Cardiac muscle cell (in vitro differentiated cells and primary cell): ENCODE measurements at places on chromosomes 4 and X. TPM values are rescaled to one million over a fixed set of nuclear protein-coding genes. Genes with fewer than 3 reads are reported as not detected.

The CITED1 gene
- total RNA-seq: 1.1 and 2.2 TPM in 2 replicates

The SOWAHB gene
- total RNA-seq: 0.27 and 0.28 TPM in 2 replicates

The FRAS1 gene
- total RNA-seq: 13.8 and 20.4 TPM in 2 replicates

The PTPN13 gene
- 29.2 and 38.2 TPM in 2 replicates for total RNA-seq

The RAB41 gene
- total RNA-seq: not detected in 2 replicates

The CYBB gene
- total RNA-seq: 0.42 and 0.60 TPM in 2 replicates

The FHL1 gene
- total RNA-seq: 27.1 and 38.9 TPM in 2 replicates

The PDGFC gene
- total RNA-seq: 5.5 and 18.2 TPM in 2 replicates

DNA sequence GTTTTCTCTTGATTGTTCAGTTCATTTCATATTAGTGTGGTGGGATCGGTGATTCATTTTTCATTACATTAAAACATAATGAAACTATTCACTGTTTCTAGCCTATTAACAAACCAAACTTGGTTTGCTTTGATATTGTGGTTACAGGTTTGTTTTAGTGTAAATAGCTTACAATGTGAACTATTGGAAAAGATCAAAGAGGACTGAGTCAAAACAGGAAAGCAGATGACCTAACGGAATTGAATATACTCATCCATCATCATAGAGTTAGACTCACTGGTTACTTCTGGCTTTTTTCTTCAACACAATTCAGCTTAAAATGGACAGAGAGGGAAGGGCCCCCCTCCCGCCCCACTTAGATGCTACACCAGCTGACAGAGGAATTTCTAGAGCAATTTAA lies 616.2 kb upstream of the AADAT start:
- no peaks in the 10 kb centered on the region for H3K36me3 ChIP-seq
- no peaks in the 10 kb centered on the region for H3K27me3 ChIP-seq
- DNase-seq: no peak
- H3K4me1 ChIP-seq: no peaks in the 10 kb centered on the region
- no peak overlapping the region for H3K27ac ChIP-seq

DNA sequence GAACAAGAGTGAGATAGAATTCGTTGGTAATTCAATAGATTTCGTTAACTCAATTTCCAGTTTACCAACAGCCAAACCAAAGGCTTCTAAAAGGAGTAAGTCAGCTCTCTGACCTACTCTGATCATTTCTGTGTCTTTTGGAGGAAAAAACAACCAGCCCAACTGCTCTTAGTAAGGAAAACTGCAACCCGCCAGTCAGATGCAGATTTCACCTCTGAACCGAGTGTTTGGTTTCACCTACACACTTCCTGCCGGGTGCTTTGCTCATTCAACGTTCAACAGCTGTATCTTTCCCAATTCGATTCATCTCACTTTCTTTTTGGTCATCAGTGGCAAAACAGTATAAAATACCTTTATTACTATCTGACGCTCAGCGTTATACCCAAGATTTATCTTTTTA lies 24.5 kb downstream of the TMSB4X start:
- no peak overlapping the region for H3K4me3 ChIP-seq
- H3K27me3 ChIP-seq: no peaks in the 10 kb centered on the region
- no peak overlapping the region for H3K27ac ChIP-seq
- DNase-seq: no peak

DNA sequence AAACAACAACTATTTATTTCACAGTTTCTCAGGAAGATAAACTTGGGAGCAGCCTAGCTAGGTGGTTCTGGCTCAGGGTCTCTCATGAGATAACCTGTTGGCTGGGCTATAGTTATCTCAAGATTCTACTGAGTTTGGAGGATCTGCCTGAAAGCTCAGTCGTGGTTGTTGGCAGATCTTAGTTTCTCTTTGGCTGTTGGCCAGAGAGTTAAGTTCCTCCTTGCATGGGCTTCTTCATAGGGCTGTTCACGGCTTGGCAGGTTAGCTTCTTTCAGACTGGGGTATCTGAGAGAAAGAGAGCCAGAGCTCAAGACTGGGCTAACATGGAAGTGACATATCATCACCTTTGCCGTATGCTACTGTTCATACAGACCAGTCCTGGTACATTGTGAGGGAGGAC lies 28.7 kb downstream of the SEC24B start:
- H3K4me1 ChIP-seq: peaks cover 7% of the 10 kb centered on the region
- peaks cover 25% of the 10 kb centered on the region for H3K36me3 ChIP-seq
- no peak overlapping the region for H3K27ac ChIP-seq
- peak; percentile 35 for DNase-seq
- no peaks in the 10 kb centered on the region for H3K27me3 ChIP-seq

- H3K27me3 ChIP-seq: no peaks in the 10 kb centered on the region
- H3K27ac ChIP-seq: no peak overlapping the region
- no peak for DNase-seq
- H3K4me3 ChIP-seq: no peak overlapping the region
- H3K4me1 ChIP-seq: no peaks in the 10 kb centered on the region
- H3K36me3 ChIP-seq: no peaks in the 10 kb centered on the region
Observed at GRCh38 chr4:31236020-31236638, 516.0 kb downstream of the PCDH7 start.

DNA sequence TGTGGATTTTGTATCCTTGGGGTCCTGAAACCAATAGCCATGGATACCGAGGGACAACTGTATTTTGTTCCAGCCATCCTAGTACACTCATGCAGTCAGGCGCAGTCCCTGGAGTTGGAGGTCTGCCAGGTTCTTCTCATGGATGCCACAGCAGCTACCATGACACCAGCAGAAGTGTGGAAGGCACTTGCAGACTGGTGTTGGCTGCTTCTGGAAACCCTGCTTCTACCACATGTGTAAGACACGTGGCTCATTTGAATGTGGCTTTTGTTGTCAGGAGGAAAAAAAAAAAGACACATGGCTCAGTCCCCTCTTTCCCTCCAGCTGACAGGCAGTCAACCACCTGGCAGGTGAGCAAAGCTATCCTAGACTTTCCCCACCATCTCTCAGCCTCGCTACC lies 19.4 kb downstream of the DRD5 start:
- H3K27ac ChIP-seq: no peak overlapping the region
- H3K27me3 ChIP-seq: no peaks in the 10 kb centered on the region

- H3K4me3 ChIP-seq: no peak overlapping the region
- no peaks in the 10 kb centered on the region for H3K27me3 ChIP-seq
- no peaks in the 10 kb centered on the region for H3K36me3 ChIP-seq
Observed at GRCh38 chr4:168562041-168562571, 65.3 kb downstream of the PALLD start.

DNA sequence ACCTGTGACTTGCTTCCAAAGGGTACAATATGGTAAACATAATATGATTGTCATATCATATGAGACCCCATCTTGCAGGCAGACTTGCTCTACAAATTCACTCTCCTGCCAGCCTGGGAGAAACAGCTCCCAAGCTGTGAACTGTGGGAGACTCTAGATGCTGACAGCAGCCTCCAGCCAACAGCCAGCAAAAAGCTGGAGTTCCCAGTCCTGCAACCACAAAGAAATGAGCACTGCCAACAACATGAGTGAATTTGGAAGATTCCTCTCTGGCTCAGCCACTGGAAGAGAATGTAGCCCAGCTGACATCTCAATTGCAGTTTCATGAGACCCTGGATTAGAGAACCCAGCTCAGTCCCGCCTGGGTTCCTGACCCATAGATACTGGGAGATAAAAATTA lies 145.4 kb downstream of the QDPR start:
- H3K27ac ChIP-seq: no peak overlapping the region
- H3K4me1 ChIP-seq: no peaks in the 10 kb centered on the region
- H3K36me3 ChIP-seq: no peaks in the 10 kb centered on the region
- no peaks in the 10 kb centered on the region for H3K27me3 ChIP-seq

DNA sequence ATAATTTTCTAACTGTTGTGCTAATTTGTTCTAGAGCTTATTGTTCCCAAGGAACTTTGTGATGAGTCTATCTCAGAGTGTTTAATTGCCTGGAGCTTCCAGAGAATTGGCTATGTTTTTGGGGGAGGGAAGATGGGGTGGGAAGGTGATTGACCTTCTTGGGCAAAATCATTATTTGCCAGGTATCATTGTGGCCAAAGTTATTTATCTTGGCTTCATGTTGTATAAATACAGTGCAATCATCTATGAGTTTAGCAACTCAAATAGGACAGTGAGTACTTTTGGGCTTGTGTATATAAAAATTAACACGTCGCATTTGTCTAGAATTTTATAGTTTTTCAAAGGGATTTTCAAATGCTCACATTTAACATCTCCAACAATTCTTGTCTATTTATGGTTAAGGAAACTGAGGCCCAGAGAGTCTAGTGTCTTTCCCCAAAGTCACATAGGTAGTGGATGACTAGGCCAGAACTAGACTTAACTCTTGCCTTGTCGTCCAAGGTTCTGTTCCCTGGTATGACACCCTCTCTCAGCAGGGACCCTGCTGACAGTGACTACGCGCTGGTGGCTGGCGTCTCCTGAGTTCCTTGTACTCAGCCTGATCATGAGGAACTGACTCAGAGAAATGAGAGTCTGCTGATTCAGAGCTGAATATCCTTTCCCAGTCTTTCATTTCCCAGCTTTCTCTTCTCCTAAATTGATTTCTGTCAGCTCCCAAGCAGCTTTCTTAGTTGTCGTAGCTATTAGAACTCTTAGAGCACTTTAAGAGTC lies 27.7 kb downstream of the FNIP2 start:
- H3K4me1 ChIP-seq: peaks cover 49% of the 10 kb centered on the region
- no peaks in the 10 kb centered on the region for H3K36me3 ChIP-seq
- no peaks in the 10 kb centered on the region for H3K27me3 ChIP-seq
- H3K4me3 ChIP-seq: no peak overlapping the region

- no peak overlapping the region for H3K4me3 ChIP-seq
- H3K36me3 ChIP-seq: no peaks in the 10 kb centered on the region
- no peaks in the 10 kb centered on the region for H3K4me1 ChIP-seq
- H3K27ac ChIP-seq: no peak overlapping the region
Observed at GRCh38 chrX:124015721-124016120, 54.2 kb downstream of the STAG2 start.

GRCh38 chr4:57442831-57443291 lies 332.7 kb upstream of the IGFBP7 start:
- peak; percentile 40 for DNase-seq
- H3K4me3 ChIP-seq: no peak overlapping the region
- H3K27me3 ChIP-seq: no peaks in the 10 kb centered on the region
- no peaks in the 10 kb centered on the region for H3K36me3 ChIP-seq
- no peaks in the 10 kb centered on the region for H3K4me1 ChIP-seq

DNA sequence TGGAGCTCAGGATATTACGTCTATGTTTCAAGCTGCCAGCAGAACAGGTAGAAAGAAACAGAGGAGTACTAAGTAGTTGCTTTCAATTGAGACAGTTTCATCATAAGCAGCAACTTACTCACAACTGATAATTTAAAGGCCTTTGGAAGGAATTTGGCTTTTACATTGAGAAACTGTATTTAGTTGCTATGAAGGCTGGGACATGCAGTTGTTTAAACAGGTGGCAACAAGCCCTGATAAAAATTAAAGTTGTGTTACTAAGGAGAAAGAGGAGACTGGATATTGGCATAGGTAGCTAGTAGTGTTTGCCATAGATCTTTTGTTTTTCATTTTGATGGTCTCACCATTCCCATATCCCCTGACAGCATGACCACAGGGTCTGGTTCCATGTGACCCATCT lies 18.4 kb downstream of the MID1IP1 start:
- peaks cover 6% of the 10 kb centered on the region for H3K4me1 ChIP-seq
- H3K27ac ChIP-seq: no peak overlapping the region
- no peak overlapping the region for H3K4me3 ChIP-seq
- no peaks in the 10 kb centered on the region for H3K27me3 ChIP-seq

GRCh38 chrX:112473654-112474053 lies 206.1 kb downstream of the LHFPL1 start:
- H3K27me3 ChIP-seq: no peaks in the 10 kb centered on the region
- no peak overlapping the region for H3K4me3 ChIP-seq
- no peak overlapping the region for H3K27ac ChIP-seq
- no peak for DNase-seq
- H3K36me3 ChIP-seq: no peaks in the 10 kb centered on the region

DNA sequence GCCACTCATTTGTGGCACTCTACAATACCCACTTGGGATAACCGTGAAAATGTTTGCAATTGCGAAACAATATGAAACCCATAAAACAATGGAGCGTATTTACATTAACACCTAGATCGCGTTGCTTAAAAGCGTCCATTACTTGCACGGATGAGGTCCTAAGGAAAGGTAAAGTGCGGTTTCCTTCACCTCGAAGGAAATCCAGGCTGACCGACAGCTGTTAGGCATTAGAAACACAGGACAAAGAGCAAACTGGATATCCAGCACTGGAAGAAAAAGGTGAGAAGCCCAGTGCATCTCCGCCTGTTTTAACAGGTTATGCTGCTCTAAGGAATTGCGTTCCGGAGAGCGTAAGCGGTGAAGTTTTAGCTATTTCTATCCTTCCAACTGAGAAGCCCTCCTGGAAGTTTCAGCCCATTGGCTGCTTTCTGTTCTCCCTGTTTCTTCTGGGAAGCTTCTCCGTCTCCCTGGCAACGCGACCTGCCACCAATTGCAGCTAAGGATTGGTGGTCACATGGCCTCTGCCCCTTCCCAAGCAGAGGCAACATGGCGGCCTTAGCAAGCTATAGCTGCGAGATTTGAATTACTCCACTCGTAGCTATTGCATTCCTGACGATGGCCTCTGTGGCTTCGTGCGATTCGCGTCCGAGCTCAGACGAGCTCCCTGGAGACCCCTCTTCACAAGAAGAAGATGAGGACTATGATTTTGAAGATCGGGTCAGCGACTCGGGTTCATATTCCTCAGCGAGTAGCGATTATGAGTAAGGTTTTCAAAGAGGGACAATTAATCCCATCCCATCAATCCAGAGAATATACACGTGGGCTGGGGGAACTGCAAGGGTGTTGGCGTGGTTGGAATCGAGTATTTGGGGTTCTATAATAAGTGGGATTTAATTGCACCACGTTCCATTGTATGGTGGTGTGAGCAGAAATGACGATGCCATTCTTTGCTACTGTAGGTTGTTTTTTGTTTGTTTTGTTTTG lies at the start of gene INTU:
Gene INTU, plus strand, starts transcription at position 538 of the 984 bp plus-strand sequence. Its CDS starts 78 bp downstream, at position 616.
- H3K4me1 ChIP-seq: peaks cover 7% of the 10 kb centered on the region
- peak within 1 kb of the TSS; percentile 42 for H3K4me3 ChIP-seq
- H3K27me3 ChIP-seq: no peaks in the 10 kb centered on the region
- peak within 1 kb of the TSS; percentile 76 for H3K27ac ChIP-seq

DNA sequence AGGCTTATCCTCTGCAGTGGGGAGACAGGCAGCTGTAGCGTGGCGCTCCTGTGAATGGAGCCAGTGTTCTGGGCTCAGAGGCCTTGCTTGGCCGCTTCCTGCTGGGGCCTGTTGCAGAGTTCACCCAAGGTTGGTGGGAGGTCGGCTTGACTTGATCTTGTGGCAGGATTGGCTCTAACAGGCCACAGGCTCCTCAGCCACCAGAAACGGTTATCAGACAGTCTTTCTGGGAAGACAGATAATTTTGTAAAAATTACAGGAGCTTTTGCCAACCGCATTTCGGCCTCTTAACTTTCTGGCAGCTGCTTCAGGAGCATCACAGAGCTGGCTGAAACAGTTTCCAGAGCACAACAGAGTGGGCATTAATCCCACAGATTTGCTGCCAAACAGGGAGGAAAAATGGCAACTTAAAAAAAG lies 66.4 kb downstream of the DIPK2B start:
- H3K27ac ChIP-seq: no peak overlapping the region
- no peak overlapping the region for H3K4me3 ChIP-seq
- no peak for DNase-seq
- no peaks in the 10 kb centered on the region for H3K36me3 ChIP-seq
- no peaks in the 10 kb centered on the region for H3K27me3 ChIP-seq
- no peaks in the 10 kb centered on the region for H3K4me1 ChIP-seq
